Caki2 (cell line): ENCODE measurements at places on chromosomes 12 and 14. TPM values are rescaled to one million over a fixed set of nuclear protein-coding genes. Genes with fewer than 3 reads are reported as not detected.

- no peak for DNase-seq
These were observed 1197.5 kb downstream of the LRFN5 start for GRCh38 chr14:42804141-42804540.

DNA sequence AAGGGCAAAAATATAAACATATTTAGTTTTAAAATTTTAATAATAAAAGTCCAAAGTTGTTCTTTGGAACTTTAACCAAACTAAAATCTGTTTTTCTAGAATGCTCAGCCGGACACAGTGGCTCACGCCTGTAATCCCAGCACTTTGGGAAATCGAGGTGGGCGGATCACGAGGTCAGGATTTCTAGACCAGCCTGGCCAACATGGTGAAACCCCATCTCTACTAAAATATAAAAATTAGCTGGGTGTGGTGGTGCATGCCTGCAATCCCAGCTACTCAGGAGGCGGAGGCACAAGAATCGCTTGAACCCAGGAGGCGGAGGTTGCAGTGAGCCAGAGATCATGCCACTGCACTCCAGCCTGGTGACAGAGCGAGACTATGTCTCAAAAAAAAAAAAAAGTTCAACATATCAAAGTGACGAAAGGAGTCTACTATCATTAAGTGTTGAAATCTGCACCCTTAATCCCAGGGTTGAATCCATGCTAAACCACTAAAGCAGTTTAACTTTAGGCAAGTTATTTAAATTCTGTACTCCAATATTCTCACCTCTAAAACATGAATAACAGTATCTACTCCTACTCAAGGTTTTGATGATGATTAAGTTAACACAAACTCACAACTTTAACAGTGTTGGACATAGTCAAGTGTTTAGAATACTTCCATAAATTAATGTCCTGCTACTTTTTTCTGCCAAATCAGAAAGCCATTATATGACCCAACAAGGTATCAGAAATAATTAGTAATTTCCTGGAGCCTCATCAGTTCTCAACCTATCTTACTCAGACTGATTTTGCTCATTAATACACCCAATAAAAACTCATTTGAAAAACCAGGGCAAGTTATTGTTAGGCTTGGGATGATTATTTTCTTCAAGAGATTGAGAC, 11.0 kb downstream of the HNRNPC start:
- no peak for DNase-seq

GRCh38 chr12:29455087-29455486, 42.4 kb downstream of the OVCH1 start:
- no peak for DNase-seq

DNA sequence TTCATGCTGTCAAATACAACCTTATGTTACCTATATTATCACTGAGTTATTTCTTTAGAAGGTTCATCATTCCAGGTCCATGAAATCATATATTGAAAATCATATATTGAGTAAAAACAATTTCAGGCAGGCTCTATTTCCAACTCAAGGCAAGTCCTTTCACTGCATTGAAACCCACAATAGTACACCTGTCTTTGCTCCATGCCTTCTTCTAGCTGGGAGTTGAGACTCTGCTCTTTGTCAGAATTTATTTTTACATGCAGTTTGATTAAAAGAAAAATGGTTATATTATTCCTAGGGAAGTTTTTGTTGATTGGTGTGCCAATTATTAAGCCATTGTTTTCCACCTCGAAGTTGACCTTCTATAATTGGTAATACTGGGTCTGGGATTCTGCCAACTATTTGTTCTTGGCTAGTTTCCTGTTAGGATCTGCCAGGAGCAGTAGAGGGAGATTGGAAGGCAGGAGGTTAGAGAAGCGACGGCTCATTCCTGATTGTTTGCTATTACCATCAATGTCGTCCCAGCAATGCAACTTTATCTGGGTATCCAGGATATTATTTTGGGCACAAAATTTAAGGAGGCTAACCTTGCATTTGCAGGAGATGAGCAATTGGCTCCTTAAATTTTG, 79.5 kb upstream of the MIS18BP1 start:
- DNase-seq, result no peak

DNA sequence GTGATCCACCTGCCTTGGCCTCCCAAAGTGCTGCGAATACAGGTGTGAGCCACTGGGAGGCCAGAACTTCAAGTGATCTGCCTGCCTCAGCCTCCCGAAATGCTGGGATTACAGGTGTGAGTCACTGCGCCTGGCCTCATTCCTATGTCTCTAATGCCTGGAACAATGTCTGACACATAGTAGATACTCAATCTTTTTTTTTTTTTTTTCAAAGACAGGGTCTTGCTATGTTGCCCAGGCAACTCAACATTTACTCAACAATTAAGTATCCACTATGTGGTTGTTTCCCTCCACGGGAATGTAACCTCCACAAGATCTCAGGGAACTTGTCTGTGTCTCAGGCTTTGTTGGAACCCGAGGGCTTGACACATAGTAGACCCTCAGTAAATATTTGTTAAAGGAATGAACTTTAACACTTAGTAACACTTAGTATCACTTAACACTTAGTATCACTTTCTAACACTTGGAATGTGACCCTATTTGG, 3.0 kb upstream of the TMEM120B start:
- peak; percentile 77 for DNase-seq

DNA sequence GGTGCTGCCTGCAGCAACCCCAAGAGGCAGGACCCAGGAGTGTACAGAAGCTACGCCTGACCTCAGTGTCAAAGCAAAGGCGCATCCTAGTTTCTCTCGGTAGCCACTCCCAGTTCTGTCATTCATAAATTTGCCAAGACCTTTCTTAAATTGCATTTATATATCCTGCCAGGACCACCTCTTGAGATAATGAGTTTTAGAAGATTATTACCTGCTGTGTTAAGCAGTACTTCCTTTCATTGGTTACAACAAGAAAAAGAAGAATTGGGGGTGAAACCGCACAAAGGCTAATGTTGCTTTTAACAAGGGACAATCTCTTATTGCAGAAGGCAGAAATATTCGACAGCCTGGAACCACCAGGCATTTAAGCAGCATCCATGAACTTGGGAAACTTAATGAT, 57.8 kb downstream of the CIT start:
- no peak for DNase-seq

ACOT6 gene
- total RNA-seq, result not detected in 2 replicates
